ENCODE measurements at places on chromosomes 5 and 9.

DNA sequence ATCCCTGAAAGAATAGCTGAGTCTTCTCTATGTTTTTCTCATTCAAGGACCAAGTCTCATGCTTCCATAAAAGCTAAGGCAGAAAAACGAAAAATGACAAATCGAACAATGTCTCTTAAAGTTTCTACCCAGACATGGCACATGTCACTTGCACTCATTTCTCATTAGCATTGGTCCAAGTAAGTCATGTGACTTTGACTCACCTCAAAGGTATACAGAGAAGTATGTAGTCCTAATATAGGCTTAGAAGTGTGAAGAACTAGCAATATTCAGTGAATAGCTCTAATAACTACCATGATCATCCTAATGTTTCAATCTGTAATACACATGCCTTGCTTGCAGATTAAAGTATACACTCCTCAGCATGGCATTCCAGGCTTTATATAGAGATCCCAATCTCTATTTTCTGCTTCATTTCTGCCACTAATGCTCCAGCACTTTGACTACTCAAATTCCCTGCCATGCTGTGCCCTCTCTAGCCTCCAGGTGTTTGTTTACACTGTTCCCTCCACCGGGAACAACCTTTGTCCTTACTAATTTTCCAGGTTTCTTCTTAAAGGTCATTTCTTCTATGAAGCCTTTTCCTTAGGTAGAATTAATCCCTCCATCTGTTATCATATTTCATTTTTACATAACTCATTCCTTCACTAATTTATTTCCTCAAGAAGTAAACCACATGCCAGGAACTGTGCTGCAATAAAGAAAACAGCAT is 98.9 kb downstream of the CEMIP2 start:
- no peak for DNase-seq

GRCh38 chr9:35374910-35375309 is 115.0 kb upstream of the RUSC2 start:
- no peak for DNase-seq

DNA sequence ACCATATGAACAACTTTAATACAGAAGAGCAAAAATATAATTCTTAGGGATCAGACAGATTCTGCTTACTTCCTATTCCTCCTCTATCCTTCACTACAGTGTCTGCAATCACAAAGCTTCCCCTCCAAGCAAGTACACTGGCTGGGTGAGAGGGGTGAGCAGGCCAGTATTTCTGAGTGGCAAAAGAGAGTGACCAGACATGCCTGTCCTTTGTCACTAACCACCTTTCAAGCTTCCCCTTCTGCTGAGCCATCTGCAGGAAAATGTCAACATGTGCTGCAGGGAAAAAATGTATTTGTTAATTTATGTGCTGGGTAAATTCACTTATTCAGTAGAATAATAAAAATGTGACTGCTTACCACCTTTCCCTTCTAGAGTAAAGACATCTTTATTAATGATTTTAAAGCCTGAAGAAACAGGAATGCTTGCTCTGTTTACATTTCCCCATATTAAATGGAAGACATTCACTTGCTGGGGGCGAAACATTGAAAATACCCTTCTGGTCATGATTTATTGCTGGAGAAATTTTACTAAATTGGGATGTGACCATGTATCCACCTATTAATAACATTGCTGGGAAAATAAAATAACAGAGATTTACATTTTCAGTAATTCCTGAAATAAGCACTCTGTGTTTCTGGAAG is 84.9 kb downstream of the SPOCK1 start:
- no peak for DNase-seq

DNA sequence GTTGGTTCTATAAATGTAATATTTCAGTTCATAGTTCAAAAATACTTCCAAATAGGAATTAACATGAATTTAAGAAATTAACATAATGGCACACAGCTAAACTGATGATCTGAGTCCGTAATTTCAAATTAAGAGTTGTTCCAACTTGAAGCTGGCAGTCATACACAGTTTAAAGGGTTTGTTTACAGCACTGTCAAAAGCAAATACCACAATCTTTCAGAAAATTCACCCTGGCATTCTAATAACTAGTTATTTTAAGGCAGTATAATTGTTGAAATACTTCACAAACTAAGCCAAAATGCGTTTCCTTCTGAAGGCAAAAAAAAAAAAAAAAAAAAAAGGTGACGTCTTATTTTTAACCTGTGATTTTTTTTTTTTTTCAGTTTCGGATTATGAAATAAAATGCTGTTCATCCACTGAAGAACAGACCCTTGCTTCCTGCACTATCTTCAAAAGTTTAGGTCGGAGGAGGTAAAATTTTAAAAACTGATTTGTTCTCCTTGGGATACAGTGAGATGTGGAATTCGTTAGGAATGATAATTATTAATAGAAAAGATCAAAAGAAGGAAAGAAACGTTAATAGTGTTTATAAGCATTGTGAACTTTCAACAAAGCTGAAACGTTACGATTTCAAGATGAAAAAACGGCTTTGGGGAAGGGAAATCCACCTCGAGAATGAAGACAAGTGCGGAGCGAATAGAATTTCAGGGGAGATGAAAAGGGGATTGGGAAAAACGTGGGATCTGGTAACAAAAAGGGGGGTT is 850 bp downstream of the IL6ST start:
- peak; percentile 28 for DNase-seq

DNA sequence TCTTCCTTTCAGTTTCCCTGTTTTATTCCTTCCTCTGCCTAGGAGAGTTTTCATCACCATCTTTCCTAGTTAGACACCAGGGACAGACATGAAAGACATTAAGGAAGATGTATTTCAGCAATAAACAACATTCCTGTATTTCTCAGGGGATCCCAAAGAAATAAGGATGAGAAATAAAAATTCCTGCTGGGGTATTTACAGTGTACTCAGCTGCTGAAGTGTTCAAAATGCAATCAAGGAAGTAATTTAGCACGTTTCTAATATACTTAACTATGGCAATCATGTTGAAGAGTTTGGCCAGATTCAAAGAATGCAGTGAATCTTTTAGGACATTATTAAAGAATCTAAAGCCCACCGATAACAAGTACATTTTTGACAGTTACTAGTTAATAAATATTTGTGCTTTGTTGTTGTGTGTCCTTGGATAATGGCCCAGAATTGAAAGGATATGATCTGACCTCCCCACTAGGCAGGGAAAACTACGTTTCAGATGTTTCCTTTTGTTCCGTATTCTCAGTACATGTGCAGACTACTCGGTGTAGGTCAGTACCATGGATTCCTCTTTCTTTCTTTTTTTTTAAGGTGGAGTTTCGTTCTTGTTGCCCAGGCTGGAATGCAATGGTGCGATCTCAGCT is 46.8 kb downstream of the INIP start:
- no peak for DNase-seq

DNA sequence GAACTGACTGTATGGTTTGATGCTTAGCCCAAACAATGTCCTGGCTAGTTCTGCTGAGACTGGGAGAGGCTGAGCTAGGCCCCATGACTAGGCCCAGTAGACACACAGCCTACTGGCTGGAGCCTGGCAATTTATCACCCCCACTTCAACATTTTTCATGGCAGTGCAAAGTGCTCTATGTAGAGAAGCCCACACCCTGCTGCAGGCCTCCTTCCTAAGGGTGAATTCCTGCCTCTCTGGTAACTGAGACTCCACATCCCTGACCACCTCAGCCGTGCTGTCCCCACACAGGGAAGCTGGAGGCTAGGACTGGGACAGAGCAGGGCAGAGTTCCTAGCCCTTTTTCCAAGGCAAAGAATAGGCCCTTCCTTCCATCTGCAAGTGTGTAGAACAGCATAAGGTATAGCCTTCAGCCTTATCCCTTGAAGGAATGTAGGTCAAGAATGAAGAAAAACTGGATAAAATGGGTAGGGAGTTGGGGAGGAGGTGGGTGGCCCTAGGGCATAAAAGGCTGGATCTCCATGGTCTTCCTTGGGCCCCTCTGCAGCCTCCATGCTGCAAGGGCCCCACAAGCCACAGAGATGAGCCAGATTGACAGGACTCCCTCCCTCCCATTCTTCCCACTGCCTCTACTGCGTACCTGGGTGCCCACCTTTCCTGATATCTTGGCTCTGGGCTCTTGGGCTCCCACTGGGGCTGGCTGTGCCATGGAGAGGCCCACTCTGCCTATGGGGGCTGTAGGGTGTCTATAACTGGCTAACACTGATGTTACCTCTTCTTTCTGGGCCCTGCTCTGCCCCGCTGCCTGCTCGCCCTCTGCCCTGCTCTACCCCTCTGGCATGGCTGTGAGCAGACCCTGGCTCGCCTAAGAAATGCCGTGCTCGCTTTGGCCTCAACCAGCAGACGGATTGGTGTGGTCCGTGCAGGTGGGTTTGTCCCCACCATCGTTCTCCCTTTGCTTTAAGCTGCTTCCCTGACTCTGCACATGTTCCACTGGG is 29.8 kb downstream of the TCF7 start:
- no peak for DNase-seq

- no peak for DNase-seq
These were observed 8.1 kb upstream of the SLC38A9 start for GRCh38 chr5:55720188-55720703.

- DNase-seq = peak; percentile 3
These were observed 494.6 kb downstream of the GADD45G start for GRCh38 chr9:90099262-90099963.

DNA sequence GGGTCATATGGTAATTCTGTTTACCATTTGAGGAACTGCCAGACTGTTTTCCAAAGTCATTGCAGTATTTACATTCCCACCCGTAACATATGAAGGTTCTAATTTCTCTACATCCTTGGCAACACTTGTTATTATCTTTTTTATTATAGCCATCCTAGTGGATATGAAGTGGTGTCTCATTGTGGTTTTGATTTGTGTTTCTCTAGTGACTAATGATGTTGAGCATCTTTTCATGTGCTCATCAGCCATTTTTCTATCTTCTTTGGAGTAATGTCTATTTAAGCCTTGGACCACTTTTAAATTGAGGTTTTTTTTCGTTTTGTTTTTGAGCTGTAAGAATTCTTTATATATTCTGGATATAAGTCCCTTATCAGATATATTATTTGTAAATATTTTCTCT is 132.8 kb upstream of the RUSC2 start:
- no peak for DNase-seq

Measured in RKO (cell line).